Kidney glomerular epithelial cell (primary cell): ENCODE measurements at places on chromosomes 1 and 21.
A peak's percentile ranks its signal among the peaks of the same experiment; 100 is the strongest.

DNA sequence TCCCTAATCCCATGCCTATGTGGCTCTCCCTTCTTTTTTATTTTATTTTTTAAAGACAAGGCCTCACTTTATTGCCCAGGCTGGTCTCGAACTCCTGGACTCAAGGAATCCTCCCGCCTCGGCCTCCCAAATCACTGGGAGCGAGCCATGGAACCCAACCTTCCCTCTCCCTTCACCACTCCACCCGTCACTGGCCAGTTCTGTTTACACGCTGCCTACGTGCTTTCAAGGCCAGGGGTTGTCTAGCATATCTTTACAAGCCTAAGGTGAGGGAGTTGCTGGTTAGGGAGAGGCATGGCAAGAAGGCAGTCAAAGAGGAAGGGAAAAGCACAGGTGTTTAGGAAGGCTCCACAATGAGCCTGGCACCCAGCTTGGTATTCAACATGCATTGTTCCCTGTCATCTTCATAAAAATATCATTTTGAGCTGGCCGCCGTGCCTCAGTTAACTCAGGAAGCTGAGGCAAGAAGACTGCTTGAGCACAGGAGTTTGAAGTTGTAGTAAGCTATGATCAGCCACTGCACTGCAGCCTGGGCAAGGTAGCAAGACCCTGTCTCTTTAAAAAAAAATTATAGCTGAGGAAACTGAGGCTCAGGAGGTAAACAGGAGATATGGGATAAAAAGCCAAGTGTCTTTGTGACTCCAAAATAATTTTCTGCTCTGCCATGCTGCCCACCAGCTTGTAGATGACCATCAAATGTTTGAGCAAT is 1.1 kb downstream of the RHBDL2 start:
- DNase-seq, result no peak

GRCh38 chr1:246311461-246311860 is 195.6 kb downstream of the SMYD3 start:
- no peak for DNase-seq

GRCh38 chr1:1631782-1632420 is at the start of gene MMP23B:
TSS of gene MMP23B (plus strand) at chr1:1632173. CDS start at chr1:1632219, 46 bp downstream.
- DNase-seq, result no peak

DNA sequence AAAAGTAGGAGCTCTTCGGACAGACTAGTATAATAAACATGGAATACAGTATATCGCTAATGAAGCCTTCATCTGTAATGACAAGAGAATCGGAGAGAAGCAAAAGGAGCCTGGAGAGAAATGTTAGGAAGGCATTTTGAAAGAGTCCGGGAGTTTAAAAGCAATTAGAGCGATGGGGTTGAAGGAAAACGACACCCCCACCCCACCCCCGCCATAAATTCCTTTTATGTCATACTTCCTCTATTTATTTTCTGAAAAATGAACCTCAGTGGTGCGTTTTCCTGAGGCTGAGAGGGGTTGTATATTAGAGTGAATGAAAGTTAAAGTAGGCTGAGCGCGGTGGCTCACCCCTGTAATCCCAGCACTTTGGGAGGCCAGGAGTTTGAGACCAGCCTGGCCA is 635 bp upstream of the APH1A start:
- no peak for DNase-seq

DNA sequence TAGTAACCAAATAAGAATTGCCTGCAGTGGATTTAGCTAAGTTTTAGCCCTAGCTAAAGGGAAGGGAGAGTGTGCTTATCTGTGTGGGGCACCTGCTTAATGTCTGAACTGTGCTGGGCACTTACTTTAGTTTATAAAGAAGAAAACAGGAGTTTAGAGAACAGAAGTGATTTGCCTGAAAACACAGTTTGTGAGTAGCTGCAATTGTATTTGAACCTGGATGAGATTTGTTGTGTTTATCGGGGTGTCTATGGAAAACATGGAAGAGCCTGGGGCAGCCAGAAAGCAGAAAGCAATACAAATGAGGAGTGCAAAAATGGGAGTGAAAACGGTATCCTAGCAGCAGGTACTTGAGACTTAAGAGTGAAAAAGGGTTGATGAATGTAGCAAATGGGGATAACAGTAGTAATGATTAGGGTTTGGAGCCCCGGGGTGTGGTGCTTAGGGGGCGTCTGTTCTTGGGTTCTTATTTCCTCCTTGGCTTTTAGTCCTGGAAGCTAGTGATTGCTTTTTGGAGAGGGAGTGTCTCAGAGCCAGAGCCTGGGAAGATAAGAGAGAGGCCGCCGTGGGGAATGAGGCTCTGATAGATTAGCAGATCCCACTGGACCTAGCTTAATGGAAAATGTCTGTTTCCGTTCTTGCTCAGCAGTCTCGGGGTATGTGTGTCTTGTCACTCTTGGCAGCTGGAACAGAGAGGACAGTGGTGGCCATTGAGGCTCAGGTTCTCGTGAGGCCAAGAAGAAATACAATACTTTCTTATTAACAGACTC is 5.6 kb downstream of the PRCC start:
- no peak for DNase-seq

- no peak for DNase-seq
These were observed 415.3 kb upstream of the CAMK1G start for GRCh38 chr1:209168204-209168603.

DNA sequence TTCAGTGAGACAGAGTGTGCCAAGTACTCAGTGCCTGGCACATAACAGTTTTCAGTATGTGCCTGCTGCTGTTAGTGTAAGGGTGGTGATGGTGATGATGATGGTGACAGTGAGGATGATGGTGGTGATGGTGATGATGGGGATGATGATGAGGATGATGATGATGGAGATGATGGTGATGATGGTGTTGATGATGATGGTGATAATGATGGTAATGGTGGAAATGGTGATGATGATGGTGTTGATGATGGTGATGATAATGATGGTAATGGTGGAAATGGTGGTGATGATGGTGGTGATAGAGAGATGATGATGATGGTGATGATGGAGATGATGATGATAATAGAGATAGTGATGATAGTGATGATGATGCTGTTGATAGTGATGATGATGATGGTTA is 62.0 kb downstream of the AJAP1 start:
- DNase-seq, result no peak

- no peak for DNase-seq
These were observed 268.4 kb upstream of the DUSP10 start for GRCh38 chr1:222010306-222010705.

DNA sequence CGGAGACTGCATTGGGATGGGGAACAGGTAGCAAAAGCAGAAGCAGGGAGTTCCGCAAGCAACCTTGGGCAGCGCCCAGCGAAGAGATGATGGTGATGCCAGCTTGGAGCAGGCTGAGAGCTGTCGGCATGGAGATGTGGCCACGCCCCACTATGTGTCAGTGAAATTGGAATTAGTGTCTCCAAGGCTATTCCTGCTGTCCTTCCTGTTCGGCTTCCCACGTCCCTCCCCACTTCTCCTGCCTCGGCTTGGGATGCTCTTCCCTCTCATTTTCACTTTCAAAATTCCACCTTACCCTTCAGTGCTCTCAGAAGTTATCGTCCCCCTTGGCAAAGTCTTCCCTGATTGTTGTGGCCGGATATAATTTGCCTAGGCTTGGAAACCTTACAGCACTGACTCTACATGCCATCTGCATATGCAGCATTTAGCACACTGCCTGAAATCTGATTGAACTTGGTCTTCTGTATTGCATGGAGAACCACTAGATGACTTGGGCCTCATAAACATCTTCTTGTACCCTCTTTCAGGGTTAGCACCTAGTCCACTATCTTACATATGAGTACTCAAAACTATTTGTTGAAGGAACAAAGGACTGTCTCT is 270.7 kb upstream of the RUNX1 start:
- DNase-seq, result no peak

GRCh38 chr1:159829273-159829634 is 2.6 kb downstream of the SLAMF8 start:
- no peak for DNase-seq

GRCh38 chr1:2411801-2412394 is 466 bp downstream of the PEX10 start:
- no peak for DNase-seq

GRCh38 chr1:110196917-110197765 is 13.0 kb upstream of the KCNC4 start:
- DNase-seq, result peak; percentile 67

DNA sequence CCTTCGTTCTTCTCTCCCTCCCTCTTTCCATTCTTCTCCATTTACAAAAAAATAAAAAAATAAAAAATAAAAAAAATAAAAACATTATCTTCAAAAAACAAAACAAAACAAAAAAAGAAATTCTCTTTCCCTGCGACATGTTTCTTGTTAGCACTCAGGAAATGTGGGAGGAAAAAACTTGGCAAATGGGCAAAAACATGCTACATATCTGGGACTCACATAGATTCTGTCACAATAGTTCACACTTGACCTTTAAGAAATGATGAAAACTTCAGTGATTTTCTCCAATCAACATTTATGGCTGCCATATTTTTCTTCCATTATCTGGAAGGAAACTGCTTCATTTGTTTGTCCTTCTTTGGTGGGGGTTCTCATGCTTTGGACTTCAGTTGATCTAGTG is 109.3 kb downstream of the PRKAB2 start:
- DNase-seq, result no peak

GRCh38 chr1:157091186-157091585 is 8.4 kb downstream of the ETV3L start:
- no peak for DNase-seq

DNA sequence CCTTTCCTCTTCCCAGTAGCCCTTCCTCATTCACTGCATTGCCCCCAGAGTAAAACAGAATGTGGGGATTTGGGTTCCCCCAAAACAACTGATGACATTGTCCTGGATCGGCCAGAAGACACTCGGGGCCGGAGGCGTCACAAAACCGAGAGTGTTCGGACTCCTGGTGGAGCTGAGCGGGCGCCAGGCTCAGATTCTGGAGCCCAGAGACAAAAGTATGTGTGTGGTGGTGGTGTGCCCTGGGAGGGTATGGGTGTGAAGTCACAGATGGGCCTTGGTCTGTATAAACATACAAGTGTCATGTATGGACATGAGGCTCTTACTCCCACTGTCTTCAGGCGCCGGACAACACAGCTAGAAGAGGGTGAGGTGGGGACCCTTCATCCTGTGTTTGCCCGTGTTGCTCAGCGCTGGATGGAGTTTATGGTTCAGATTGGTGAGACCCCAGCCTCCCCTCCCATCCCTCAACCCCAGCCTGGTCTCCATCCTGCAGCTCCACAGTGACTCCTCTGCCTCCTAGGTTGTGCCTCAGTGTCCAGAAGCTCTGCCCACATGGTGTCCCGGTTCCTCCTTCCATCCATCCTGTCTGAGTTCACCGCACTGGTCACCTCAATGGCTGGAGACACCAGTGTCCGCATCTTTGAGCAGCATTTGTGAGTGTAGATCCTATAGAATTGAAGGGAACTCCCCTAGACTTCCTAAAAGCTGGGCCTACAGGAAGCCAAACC is 12.4 kb downstream of the HYI start:
- DNase-seq, result no peak

DNA sequence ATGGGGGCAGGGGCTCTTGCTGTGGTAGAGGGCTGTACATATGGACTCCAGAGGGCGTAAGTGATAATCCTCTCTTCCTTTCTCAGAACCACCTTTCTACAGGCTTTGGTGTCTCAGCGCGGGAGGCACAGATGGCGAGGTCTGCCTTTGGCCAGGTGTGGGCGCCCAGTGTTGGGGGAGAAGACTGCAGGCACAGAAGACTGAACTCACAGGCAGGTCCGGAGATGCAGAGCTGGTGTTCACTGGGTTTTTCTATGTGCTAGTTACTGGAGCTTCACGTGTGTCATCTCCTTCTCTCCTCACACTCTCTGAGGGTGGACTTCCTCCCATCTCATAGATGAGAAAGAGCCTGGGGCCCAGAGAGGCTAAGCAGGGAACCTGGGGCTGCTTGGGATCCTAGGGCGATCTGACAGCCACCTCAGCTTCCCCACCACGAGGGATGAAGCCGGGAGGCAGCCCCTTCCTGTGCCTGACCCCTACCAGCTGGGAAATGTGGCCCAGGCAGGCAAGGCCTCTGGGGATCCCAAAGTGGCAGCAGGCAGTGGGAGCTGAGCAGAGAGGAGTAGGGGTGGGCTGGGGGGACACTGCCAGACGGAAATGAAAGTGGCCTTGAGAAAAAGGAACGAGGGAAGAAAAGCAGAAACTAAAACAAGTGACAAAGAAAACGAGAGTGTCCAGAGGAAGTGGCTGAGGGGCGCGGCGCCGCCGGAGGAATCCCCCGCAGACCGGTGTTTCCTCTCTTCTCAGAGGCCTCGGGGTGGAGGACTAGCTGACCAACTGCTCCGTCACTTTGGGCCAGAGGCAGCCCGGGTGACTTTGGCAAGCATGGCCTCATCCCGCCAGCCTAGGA is 191.6 kb downstream of the HIVEP3 start:
- no peak for DNase-seq

GRCh38 chr1:57957576-57957975 is 533.7 kb upstream of the DAB1 start:
- DNase-seq, result no peak

GRCh38 chr1:98914547-98914946 is 90.1 kb downstream of the PLPPR5 start:
- DNase-seq, result no peak

DNA sequence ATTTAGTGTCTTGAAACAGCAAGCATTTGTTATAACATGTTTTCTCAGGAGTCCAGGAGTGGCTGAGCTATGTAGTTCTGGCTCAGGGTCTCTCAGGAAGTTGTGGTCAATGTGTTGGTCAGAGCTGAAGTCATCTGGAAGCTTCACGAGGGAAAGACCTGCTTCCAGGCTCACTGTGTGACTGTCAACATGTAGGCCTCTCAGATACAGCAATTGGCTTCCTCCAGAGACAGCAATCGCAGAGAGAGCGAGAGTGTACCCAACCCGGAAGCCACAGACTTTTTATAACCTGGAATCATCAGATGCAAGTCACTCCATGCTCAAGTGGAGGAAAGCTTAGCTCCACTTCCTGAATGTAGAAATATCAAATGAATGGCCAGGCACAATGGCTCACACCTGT is 40.9 kb downstream of the TNFRSF9 start:
- no peak for DNase-seq

DNA sequence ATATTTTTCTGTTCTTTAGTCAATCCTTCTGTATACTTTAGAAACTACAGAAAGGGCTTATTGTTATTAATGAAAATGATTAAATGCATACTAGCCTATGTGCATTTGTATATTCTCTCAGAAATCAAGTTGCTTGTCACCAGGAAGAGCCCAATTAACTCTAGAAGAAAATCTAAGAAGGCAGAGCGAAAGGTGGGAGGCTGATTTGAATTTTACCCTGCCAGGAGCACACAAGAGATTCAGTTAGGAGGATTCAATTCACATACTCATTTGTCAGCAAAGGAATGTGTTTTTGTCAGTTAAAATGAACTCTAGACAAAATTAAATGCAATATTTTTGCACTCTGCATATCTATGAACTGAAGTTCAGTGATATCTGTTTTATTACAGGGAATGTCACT is 411.8 kb downstream of the KCNT2 start:
- no peak for DNase-seq

DNA sequence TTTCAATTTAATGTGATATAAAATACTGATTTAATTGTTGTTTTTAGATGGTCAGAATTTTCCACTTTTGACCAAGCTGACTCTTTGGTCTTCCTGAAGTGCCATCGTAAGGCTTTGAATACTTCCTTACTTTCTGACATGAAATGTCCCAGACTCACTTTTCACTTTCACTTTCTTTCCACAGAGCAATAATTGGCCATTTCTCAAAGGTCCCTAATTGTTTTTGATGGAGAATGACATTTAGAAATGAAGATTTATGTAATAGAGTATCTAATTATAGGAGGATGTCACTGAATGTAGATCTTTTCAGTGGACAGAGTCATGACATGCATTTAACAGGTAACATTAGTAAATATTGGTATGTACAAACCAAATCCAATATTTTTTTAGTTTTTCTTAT is 1141.6 kb downstream of the KCNT2 start:
- DNase-seq, result no peak
